Caudate nucleus (tissue), 63 donors: ENCODE measurements at places on chromosomes 7 and 10.

DNA sequence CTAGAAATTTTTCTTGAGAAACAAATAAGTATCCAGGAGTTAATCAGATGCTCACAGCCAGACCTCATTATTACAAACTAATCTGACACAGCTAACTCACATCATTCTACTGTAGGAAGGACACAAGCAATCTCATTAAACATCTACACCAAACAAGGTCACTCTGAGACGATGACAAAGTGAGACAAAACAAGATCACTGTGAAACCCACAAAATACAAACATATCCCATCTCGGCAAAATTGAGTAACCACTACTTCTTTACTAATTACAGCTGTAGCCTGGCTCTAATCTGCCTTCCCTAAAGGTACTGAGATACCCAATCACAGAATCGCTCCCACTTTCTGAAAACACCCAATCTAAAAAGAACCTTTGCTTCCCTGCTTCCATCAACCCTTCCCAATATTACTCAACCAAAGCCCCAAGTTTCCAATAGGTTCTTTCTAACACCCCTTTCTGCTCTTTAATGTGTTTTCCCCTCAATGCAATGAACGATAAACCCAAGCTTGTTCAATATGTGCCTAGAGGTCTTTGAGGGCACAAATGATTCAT is 26.9 kb downstream of the CCDC6 start:
- DNase-seq, result no peak

DNA sequence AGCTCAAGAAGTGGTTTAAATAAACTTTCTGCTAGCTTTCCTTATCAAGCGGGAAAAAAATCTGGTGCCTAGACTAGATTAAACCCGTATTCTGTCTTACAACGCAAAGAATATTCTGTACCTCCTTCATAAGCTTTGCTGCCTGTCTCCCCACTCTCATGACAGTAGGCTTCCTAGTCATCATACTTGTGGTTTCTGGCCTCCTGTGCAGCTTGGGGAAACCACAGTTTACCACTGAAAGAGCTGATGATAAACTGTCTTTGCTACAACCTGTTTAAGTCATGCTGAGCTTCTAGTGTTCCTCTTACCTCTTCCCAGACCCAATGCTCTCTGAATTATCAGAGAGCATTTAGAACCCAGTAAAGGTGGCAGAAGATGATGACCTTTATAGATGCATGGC is 55.0 kb downstream of the PODXL start:
- no peak for DNase-seq

GRCh38 chr10:19791032-19791431 is 25.2 kb upstream of the PLXDC2 start:
- no peak for DNase-seq

DNA sequence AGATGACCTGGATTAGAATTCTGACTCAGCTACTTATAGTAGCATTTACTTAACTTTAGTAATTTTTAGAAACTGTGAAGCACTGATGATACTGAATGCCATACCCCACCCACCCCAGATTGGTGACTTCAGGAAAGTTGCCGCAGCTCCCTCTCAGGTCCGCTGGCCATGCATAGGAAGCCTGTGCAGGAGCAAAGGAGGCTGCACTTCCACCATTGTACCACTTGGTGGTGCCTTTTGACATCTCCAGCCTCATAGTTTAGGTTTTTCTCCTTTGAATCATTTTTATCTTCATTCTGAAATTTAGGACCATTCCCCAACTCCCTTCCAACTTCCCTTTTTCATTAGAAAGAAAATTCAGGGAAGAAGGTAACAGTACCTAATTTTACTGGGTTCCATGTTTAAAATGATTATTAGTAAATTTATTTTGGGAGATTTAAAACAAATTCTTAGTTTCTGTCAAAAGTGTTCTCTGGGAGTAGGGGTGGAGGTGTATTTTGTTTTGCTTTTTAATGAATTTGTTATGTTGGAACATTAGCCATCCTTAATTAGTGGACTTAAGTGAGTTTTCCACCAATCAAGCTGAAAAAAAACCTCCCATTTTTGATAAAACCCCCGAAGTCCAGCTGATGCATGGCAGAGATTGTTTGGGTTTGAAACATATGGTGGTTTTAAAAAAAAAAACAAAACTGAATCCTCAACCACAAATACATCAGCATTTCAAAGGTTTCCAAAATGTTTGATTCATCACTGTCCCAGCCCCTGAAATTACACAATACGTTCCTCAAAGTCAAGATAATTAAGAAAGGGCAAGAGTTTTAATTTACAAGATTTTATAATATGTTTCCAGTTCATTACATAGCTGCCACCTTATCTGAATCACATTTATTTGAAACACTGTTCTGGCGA is 109.6 kb downstream of the WNT2 start:
- no peak for DNase-seq

DNA sequence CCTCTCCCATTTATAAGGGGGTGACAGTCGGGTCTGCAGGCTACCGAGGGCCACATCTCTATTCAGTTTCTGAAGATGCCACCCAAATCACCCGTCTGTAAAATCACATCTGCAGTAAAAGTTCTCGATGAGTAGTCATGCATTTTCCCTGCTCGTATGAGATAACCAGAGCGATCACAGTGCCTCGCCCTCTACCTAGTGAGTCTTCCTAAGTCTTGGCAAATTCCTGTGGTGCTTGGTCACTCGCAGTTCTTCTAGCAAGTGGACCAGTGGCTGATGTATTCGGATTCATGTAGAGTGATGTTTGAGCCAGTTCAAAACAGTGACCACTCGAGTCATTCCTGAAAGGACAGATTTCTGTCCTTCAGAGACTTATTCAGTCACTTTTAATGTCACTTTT is 44.9 kb downstream of the INSYN2A start:
- no peak for DNase-seq

GRCh38 chr10:78255796-78256638 is 222.4 kb downstream of the RPS24 start:
- DNase-seq, result no peak

GRCh38 chr10:53537508-53537907 is 764.9 kb upstream of the MBL2 start:
- no peak for DNase-seq

- DNase-seq, result no peak
Observed at GRCh38 chr10:104028146-104028545, 57.5 kb downstream of the COL17A1 start.

GRCh38 chr10:130127364-130128061 is 8.7 kb upstream of the GLRX3 start:
- DNase-seq, result peak; percentile 11

DNA sequence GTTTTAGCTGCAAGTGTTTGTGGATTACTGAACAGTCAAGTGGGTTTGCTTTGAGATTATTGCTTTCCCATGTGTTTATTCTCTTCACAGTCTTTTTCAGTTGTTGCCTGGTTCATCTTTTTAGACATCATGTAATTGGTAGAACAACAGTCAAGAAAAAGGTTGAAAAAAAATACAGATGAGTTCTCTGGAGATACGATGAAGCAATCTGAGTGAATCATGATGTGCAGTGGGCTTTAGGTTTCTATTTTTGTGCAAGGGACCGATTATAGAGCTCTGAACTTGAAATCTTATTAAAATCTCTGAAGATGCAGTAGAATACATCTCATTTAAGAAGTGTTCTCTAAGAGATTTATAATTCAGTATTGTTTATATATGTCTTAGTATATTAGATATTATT is 145.7 kb downstream of the SDK1 start:
- DNase-seq, result no peak

DNA sequence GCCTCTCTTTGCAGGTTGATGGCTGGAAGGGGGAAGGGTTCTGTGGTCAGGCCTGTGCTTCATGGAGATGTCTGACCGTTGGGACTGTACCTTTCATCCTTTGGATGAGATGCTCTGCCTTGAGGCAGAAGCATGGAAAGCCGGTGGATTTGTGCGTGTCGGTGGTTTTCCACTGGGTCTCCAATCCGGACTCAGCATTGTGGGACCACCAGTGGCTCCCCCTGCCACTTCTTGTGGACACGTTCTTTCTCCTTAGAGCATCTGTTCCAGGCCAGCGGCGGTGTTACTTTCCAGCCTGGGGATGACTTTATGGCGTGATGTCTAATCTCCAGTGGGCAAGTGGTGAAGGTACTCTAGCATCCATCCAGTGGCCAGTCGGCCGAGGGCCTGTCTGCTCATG is 178.4 kb downstream of the MGMT start:
- DNase-seq, result no peak

DNA sequence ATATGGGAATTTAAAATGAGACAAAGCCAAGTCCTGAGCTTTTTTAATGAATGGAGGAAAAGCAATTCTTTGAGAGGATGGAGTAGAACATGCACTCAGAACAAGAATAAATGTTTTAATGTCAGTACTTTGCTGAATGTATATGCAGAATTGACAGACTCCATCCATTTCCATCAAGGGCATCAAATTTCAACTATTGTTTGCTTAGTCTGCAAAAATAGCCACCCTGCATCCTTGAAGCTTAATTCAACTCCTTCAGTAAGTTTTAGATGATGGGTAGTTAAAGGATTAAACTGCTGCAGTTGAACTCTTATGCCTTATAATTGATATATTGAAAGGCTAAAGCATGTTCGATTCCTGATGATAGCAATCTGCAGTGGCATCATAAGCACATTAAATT is 99.7 kb upstream of the IFRD1 start:
- DNase-seq, result no peak

DNA sequence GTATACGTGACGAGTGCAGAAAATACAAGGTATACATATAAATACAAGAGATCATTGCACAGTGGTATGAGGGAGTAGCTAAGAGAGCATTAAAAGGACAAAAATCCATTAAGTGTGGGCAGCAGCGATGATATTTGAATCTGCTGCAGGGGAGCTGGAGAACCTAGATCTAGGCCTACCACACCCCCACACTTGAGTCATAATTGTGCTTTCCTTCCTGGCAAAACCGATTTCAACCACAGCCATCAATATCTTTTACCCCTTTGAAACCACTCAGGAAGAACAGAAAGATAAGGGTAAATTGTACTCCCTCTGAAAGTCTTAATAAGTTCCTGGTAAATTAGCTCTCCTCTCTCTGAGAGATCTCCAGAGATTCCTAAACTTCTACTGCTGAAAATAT is 345.0 kb downstream of the SORCS1 start:
- DNase-seq, result no peak

DNA sequence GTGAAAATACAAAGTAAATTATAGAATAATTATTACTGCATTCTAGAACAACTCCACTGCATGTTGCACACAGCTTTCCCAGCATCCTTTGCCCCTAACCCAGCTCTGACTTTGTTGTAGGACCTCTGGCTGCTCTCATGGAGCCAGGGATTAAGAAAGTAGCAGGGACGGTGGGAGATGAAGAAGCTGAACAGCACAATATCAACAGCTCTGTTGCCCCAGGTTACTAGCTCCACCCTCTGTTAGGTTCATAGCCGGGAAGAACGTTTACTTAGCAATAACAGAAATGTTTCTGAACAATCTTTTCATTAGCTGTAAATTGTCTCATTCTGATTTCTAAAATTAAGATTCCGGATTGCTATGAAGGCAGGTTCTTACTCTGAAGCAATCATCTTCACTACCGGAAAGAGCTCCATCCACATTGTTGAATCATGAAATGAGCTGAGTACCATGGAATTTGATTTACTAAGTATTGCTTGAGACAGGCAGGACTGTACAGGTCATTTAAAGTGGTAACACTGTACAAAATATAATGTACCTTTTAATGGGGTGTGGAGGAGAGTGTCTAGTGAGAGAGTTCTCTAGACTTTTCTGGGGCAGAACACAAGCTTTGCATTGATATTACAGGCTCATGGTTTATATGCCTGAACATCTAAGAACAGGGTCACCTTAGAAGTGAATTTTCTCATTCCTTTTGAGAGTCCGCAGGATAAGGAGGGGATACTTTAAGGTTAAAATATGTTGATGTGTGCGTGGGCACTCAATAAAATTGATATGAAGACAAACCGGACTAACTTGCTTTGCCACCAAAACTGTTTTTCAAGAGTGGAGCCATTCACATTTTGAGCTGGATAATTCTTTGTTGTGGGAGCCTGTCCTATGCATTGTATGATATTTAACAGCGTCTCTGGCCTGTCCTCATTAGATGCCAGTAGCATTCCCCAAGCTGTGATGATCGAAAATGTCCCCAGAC is 20.8 kb upstream of the RAB18 start:
- no peak for DNase-seq

GRCh38 chr10:91798649-91799611 is 704 bp downstream of the TNKS2 start:
- peak; percentile 54 for DNase-seq

GRCh38 chr7:135877805-135878204 is 99.4 kb downstream of the MTPN start:
- DNase-seq, result no peak
